ENCODE measurements at places on chromosomes 2 and 18. TPM values are rescaled to one million over a fixed set of nuclear protein-coding genes. Genes with fewer than 3 reads are reported as not detected.

The PPP1R1C gene
- not detected for total RNA-seq

The KDSR gene
- total RNA-seq: 31.2 TPM

GRCh38 chr2:120910956-120911951 is 175.6 kb downstream of the GLI2 start:
- no peaks in the 10 kb centered on the region for H3K36me3 ChIP-seq
- no peak overlapping the region for H3K4me3 ChIP-seq
- no peaks in the 10 kb centered on the region for H3K27me3 ChIP-seq
- peak; percentile 87 for DNase-seq

- H3K4me1 ChIP-seq: peaks cover 1% of the 10 kb centered on the region
- H3K27ac ChIP-seq: no peak overlapping the region
- H3K36me3 ChIP-seq: no peaks in the 10 kb centered on the region
- H3K27me3 ChIP-seq: no peaks in the 10 kb centered on the region
- H3K4me3 ChIP-seq: no peak overlapping the region
These were observed 401.0 kb upstream of the UBE2E3 start for GRCh38 chr2:180579388-180579787.

The METAP1D gene
- 4.1 TPM for total RNA-seq

DNA sequence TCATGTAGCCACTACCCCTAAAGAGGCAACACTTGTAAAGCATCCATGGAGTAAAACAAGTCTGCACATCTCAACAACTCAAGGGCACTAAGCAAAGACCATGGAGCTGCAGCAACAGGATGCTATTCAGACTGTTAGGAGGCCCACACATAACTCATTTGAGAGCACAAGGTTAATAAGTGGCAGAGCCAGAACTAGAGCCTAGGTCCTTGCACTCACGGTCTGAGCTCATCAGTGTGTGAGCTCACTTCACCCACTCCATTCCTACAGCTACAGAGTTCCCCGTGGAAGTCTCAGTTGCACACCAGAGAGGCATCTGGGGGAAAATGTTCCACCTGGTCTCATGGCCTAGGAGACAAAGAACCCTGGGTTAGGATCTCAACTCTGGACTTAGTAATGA is 35.0 kb downstream of the TTC32 start:
- no peaks in the 10 kb centered on the region for H3K36me3 ChIP-seq
- H3K27ac ChIP-seq: no peak overlapping the region
- no peak for DNase-seq
- no peaks in the 10 kb centered on the region for H3K27me3 ChIP-seq
- H3K4me1 ChIP-seq: peaks cover 4% of the 10 kb centered on the region

GRCh38 chr2:179692610-179693009 is 168.8 kb downstream of the ZNF385B start:
- H3K27ac ChIP-seq: no peak overlapping the region
- no peaks in the 10 kb centered on the region for H3K27me3 ChIP-seq
- H3K36me3 ChIP-seq: no peaks in the 10 kb centered on the region
- no peak overlapping the region for H3K4me3 ChIP-seq
- peaks cover 11% of the 10 kb centered on the region for H3K4me1 ChIP-seq

DNA sequence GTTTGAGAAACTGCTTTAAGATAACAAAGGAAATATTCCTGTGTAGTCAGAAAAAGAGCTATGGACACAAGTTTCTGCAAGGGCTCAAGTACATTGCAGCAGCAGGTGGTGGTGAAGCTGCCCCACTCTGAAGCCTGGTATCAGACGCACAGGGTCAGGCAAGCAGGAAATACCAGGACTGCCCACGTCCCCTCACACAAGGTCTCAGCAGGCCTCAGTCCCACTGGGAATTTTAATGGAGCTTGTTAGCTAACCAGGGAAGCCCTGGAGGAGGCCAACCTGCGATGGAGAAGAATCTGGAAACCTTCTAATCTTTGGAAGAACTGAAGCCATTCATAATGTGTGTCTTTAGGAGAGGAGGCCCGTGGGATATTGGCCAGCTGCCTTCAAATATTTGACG is 168.3 kb downstream of the UXS1 start:
- no peak overlapping the region for H3K27ac ChIP-seq
- H3K27me3 ChIP-seq: peaks cover 11% of the 10 kb centered on the region
- peaks cover 7% of the 10 kb centered on the region for H3K4me1 ChIP-seq
- no peaks in the 10 kb centered on the region for H3K36me3 ChIP-seq
- no peak overlapping the region for H3K4me3 ChIP-seq

The SKA1 gene
- total RNA-seq: 5.6 TPM

- H3K4me1 ChIP-seq: peaks cover 8% of the 10 kb centered on the region
- DNase-seq: no peak
- no peak overlapping the region for H3K4me3 ChIP-seq
- no peaks in the 10 kb centered on the region for H3K36me3 ChIP-seq
These were observed 212.1 kb downstream of the TCF4 start for GRCh38 chr18:55375930-55376329.

DNA sequence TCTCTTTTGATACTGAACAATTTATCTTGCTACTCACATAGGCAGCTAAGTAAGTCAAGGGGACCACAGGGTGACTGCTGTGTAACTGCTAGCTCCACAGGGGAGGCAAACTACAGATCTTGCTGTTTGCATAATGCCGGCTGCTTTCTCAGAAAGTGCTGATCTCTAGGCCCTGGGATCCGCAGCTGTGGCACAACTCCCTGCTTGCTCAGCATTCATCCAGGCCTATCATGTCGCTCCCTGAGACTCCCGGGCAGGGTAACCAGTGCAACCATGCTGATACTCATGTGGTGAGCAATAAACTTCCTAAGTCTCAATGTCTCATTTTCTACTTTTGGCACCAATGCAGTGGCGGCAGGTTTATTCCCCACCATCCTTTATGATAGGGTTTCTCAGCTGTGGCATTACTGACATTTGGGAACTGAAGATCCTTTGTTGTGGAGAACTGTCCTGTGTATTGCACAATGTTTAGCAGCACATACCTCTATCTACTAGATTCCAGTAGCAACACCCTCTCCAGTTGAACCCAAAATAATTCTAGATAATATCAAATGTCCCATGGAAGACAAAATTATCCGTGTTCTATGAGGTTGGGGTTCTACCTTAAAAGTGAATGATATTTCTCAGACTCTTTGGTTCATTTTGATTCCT is 1101.3 kb downstream of the LRP1B start:
- no peak overlapping the region for H3K4me3 ChIP-seq
- H3K27me3 ChIP-seq: no peaks in the 10 kb centered on the region
- DNase-seq: no peak
- H3K36me3 ChIP-seq: no peaks in the 10 kb centered on the region

- H3K27me3 ChIP-seq: no peaks in the 10 kb centered on the region
- peaks cover 5% of the 10 kb centered on the region for H3K4me1 ChIP-seq
- H3K4me3 ChIP-seq: no peak overlapping the region
- DNase-seq: peak; percentile 58
- H3K27ac ChIP-seq: no peak overlapping the region
These were observed 22.3 kb downstream of the DTNB start for GRCh38 chr2:25651066-25651465.

The TMEM214 gene
- 90.4 TPM for total RNA-seq

- peaks cover 34% of the 10 kb centered on the region for H3K36me3 ChIP-seq
- H3K27ac ChIP-seq: peak overlapping the region; percentile 11
- peaks cover 29% of the 10 kb centered on the region for H3K4me1 ChIP-seq
- peak overlapping the region; percentile 12 for H3K4me3 ChIP-seq
These were observed 297.6 kb upstream of the CCDC68 start for GRCh38 chr18:55256929-55257289.

The CEBPZ gene
- total RNA-seq: 34.0 TPM

DNA sequence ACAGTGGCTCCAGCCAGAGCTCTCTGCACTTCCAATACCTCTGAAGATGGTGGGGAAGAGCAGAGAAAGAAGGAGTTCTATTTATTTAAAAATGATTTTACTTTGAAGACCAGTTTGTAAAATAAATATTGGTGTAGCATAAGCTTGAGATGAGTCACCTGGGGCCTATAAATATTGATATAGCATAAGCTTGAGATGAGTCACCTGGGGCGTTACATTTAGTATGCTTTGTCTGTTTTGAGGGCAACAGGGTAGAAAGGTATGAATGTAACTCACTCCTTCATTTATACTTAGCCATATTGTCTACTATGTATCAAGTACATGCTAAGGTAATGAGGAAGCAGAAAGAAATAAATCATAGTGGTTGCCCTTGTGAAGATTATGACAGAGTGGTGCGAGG is 7.7 kb upstream of the SULT1C4 start:
- no peaks in the 10 kb centered on the region for H3K27me3 ChIP-seq
- no peaks in the 10 kb centered on the region for H3K4me1 ChIP-seq
- no peak overlapping the region for H3K27ac ChIP-seq
- no peaks in the 10 kb centered on the region for H3K36me3 ChIP-seq
- no peak overlapping the region for H3K4me3 ChIP-seq
- DNase-seq: no peak

The DNAJC5G gene
- total RNA-seq: not detected

DNA sequence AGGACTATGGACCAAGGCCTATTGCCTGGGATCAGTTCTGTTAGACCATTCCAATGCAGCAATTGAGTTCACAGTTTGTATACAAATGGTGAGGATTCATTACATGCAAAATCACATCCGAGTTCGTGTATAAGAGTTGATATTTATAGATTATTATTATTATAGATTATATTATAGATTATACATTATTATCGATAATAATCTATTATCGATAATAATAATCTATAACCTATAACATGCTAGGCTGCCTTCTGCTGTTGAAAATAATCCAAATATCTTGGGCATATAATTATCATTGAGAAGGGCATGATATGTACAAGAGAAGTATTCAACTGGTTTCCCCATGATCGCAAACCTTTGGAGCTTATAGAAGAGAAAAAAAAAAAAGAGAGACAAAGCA is 135.7 kb downstream of the DPP4 start:
- peaks cover 36% of the 10 kb centered on the region for H3K27me3 ChIP-seq
- H3K4me3 ChIP-seq: no peak overlapping the region
- no peaks in the 10 kb centered on the region for H3K36me3 ChIP-seq
- no peak overlapping the region for H3K27ac ChIP-seq

GRCh38 chr18:55893948-55894347 is 306.0 kb upstream of the TCF4 start:
- no peak overlapping the region for H3K27ac ChIP-seq
- no peak overlapping the region for H3K4me3 ChIP-seq
- DNase-seq: no peak
- no peaks in the 10 kb centered on the region for H3K4me1 ChIP-seq
- H3K36me3 ChIP-seq: no peaks in the 10 kb centered on the region

The CCNT2 gene
- total RNA-seq: 15.0 TPM

The PXDN gene
- 291 TPM for total RNA-seq

The ID2 gene
- total RNA-seq: 668 TPM

The ALK gene
- not detected for total RNA-seq

DNA sequence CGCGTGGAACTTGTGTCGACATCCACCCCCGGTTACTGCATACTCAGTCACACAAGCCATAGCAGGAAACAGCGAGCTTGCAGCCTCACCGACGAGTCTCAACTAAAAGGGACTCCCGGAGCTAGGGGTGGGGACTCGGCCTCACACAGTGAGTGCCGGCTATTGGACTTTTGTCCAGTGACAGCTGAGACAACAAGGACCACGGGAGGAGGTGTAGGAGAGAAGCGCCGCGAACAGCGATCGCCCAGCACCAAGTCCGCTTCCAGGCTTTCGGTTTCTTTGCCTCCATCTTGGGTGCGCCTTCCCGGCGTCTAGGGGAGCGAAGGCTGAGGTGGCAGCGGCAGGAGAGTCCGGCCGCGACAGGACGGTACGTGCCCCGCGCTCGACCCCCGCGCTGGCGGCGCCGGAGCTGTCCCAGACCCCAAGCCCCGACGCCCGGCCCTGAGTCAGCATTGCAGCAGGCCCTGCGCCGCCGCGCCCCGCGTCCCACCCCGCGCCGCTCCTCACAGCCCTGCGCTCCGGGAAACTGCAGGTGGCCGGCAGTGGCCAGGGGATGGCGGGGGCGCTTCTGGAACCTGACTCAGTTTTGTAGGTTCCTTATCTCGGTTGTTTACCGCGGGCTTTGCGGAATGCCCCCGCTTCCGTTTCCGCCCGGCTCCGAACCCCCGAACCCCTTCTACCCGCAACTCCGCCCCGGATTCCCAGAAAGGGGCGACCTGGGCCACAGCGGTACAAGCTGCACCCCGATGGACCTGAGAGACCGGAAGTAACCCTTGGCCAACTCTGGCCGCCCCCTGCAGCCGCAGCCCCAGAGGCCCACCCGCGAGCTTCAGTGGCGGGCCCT is at the start of gene CFLAR:
TSS of gene CFLAR (plus strand) at position 50 of the 844 bp plus-strand sequence. CDS start 13,702 bp downstream, outside the sequence.
- peak; percentile 87 for DNase-seq
- H3K4me1 ChIP-seq: peaks cover 32% of the 10 kb centered on the region
- H3K36me3 ChIP-seq: no peaks in the 10 kb centered on the region
- peak within 1 kb of the TSS; percentile 77 for H3K4me3 ChIP-seq
- H3K27me3 ChIP-seq: no peaks in the 10 kb centered on the region
- peak within 1 kb of the TSS; percentile 98 for H3K27ac ChIP-seq

DNA sequence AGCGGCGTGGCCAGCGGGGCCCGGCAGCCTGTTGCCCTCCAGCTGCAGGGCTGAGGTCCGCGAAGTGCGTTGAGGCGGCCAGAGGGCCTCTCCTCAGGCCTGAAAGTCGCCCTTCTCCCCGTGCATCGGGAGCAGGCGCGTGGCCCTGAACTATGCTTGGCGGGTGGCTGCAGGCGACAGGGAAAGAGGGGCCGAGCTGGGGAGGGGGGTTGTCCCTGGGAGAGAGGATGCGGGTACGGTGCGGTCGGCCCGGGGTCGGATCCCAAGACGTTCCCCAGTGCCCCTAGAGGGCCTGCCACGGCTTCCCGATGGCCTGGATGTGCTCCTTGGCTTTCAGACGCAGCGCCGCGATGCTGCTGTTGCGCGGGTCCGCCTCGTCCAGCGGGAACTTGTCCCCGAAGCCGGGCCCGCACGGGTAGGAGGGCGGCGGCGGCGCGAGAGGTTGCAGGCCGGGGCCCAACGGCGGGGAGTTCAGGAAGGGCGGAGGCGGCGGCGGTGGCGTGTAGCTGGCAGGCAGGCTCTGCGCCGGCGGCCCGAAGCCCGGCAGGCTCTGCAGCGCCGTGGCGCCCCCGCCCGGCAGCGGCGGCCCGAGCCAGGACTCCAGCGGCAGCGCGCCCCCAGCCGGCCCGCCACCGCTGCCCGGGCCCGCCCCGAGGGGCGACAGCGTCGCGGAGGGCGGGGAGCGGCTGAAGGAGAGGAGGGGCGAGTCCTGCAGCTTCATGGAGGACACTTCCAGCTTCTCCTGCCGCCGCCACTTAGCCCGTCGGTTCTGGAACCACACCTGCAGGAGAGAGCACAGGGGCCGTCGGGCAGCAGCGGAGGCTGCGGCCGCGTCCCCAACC is 4.3 kb downstream of the RAX start:
- no peaks in the 10 kb centered on the region for H3K36me3 ChIP-seq
- no peaks in the 10 kb centered on the region for H3K4me1 ChIP-seq
- H3K27me3 ChIP-seq: peaks cover 96% of the 10 kb centered on the region
- no peak overlapping the region for H3K27ac ChIP-seq
- no peak overlapping the region for H3K4me3 ChIP-seq

DNA sequence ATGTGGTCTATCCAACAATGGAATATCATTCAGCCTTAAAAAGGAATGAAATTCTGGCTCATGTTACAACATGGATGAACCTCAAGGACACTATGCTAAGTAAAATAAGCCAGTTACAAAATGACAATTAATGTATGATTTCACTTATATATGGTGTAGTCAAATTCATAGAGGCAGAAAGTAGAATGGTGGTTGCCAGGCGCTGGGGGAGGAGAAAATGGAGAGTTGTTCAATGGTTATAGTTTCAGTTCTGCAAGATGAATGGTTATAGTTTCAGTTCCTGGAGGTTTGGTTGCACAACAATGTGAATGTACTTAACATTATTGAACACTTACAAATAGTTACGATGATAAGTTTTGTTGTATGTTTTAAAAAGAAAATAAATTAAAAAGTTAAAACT is 79.2 kb upstream of the IL1R2 start:
- H3K36me3 ChIP-seq: no peaks in the 10 kb centered on the region
- DNase-seq: no peak
- no peak overlapping the region for H3K27ac ChIP-seq
- no peaks in the 10 kb centered on the region for H3K4me1 ChIP-seq

The SP5 gene
- total RNA-seq: not detected
